ENCODE measurements at places on chromosomes 7 and 10.

DNA sequence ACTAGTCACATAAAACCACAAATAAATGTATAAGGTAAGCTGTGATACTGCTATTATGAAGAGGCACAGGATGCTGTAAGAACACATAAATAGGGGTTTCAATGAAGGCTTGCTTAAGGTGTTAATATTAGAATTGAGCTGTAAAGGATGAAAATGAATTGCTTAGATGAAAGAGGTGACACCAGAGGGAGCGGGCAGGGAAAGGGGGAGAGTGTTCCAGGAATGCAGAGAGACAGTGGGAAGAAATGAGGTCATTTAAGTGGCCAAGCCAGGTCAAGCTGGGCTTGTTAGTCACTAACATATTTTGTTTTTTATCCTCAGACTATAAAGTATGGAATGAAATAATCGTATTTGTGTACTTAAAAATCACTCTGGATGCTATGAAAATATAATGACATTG, 193.5 kb downstream of the NRG3 start:
- DNase-seq = no peak

- DNase-seq = no peak
These were observed 207.2 kb upstream of the GPR26 start for GRCh38 chr10:123458933-123459332.

GRCh38 chr10:18204039-18204835, 64.0 kb downstream of the CACNB2 start:
- no peak for DNase-seq

GRCh38 chr10:46289209-46289810, 2.5 kb downstream of the ANTXRL start:
- DNase-seq = no peak

DNA sequence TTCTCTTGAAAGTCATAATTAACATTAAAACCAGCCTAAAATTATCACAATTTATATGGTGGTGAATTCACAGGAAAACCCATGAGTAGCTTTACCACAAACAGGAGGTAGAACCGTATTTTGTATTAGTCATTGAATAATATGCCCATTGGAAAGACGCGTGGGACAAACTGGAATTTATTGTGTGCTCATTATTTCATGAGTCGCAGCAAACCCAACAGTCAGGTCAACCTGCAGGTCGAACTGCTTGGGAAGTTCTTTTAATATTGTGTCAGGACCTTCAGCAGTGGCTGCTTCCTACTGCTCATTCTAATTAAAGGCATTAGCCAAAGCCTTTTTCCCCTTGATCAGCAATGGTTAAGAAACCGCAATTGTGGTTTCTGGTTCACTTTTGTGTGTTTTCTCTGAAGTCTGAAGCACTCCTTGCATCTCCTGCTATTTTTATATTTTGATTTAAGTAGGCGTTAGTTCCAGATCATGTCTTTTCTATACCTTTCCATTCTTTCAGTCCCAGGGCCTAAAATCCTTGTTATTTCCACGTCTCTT, 100.1 kb downstream of the RAB11FIP2 start:
- no peak for DNase-seq

- DNase-seq = no peak
These were observed 99.9 kb downstream of the MPP7 start for GRCh38 chr10:28202941-28203352.

DNA sequence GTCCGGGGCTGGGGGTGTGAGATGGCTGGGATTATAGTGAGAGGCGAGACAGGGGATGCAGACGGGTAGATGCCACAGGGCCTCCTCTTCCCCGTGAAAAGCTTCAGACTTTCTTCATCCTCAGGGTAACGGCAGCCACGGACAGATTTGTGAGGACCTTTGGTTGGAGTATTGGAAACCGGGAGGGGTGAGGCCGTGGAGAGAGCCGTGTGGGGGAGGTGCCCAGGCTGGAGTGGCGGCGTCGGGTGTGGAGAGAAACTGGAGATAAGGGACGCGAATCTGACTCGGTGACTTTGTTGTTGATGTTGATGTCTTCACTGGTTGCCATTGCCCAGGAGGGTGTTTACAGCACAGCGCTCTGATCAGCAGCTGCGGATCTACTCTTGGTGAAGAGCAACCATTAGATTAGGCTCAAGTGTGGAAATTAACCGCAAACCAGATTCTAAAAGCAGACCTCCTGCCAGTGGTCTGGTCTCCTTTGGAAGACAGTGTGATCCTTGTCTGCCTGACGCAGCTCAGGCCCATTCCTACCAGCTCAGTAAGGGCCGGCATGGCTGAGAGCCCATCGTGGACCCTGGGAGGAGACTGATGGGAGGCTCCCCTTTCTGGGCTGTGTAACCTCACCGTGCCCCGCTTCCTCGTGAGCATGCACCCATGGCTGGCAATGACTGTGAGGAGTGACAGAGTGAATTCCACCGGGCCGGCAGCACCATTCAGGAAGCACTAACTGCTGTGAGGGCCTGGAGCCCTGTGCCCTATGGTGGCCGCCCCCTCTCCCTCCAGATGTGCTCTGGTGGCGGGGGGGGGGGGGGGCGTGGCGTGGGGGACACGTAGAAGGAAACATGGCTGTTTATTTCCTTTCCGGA, 90.3 kb downstream of the INPP5A start:
- no peak for DNase-seq

- no peak for DNase-seq
These were observed 196.1 kb downstream of the NSUN6 start for GRCh38 chr10:18455086-18455884.

- no peak for DNase-seq
These were observed 37.2 kb downstream of the DIP2C start for GRCh38 chr10:652233-652632.

GRCh38 chr7:157760004-157760730, 423.4 kb downstream of the DNAJB6 start:
- no peak for DNase-seq

GRCh38 chr10:111835574-111835973, 348.0 kb downstream of the GPAM start:
- no peak for DNase-seq

GRCh38 chr10:115321360-115321759, 228.2 kb downstream of the ATRNL1 start:
- DNase-seq = no peak

DNA sequence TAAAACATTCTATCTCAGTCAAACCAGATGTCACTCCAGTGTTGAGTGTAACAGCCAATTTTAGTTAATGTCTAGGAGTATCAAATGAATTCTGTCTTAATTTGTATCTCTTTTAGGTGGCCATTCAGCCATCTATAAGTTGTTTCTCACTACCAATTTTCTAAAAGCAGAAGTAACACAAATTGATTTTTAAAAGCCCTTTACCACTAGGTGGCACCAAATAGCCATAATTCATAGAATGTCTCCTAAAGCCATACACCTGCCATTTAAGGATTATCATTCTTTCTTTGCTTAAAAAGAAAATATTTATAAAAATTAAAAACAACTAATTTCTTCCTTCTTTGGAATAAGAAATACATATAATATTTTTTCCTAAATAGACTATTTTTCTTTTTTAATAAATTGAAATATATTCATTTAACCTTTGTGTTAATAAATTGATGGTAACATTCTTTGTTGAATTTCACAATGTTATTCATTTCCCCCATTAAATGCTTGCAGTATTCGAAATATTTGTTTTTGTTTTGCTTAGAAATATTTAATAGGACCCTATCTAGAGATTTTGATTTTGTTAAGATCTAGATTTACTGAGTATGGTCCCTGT, 107.8 kb upstream of the PPP1R3A start:
- no peak for DNase-seq

DNA sequence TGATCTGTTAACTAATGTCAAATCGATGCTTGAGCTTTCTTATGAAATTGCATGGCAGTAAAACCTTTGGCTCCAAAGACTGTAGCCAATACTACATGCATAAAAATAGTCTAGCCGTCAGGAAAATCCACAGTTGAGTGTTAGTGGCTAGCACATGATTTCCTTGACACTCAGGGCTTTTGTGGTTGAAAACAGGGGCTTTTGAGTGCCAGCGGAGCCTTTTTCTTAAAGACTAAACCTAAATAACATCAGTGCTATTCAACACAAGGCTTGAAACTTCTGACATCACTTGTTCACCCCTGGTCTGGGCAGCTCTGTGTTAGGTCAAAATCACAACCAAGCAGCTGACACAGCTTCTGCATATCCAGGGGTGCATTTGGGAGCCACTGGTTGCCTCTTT, 124.2 kb upstream of the BMPER start:
- no peak for DNase-seq

DNA sequence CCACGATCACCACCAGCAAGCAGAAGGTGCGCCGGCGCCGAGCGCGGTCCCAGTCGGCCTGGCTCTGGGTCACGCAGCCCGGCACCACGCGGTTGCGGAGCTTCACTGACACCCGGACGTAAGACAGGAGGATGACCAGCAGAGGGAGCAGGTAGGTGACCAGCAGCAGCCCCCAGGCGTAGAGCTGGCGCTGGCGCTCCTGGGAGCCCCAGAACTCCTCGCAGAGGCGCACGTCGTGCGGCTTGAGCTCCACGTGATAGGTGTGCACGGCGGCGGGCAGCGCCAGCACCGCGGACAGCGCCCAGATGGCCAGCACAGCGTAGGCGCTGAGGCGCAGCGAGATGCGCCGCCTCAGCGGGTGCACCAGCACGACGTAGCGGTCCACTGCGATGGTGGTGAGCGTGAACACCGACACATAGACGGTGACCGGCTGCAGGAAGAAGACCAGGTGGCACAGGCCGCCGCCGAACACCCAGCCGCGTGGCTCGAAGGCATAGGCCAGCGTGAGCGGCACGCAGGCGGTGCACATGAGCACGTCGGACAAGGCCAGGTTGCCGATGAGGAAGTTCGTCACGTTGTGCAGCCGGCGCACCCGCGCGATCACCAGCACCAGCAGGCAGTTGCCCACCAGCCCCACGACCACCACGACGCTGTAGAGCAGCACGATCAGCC, 920 bp downstream of the PRLHR start:
- DNase-seq = peak; percentile 3

DNA sequence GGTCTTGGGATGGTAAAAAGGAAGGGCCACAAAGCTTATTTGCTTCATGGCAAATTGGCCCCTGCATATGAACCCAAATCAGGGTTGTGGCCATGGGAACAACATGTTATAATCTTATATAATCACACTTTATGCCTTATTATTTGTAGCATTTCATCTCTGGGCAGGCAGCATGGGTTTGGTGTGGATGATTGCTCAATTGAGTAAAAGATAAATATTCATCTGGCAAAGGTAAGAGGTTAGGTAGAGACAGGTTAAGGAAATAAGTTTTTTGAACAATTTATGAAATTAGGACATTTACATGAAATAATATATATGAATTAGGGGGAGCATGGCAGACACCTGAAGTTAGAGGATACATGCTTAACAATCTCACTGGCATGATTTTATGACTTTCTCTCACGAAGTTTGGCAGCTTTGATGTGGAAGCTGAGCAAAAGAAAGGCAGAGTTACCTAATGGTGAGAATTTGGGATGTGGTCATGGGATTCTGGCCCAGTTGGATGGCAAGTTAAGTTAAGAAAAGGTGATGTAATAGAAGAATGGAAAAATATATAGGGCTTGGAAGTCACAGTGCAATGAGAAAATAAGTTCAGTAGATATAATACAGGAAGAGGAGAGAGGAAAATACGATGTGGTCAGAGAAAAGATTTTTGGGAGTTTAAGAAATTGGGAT, 88.1 kb upstream of the FAM3C start:
- DNase-seq = no peak

DNA sequence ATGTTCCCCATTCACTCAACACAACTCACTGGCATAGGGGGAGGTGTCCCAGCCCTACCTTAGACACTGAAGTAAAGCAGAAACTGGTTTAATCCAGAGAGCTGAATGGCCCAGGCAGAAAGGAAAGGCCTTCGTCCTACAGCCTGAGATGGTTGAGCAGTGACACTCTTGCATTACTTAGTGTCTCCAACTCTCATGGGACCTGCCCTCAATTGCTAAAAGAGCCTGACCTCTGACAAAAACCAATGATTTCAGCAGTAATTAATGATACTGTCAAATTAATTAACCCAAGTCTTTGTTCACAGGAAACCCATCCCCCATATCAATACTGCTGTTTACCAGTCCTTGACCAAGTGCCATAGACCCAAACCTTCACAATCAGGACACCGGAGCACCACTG, 48.6 kb downstream of the ICA1 start:
- DNase-seq = no peak

DNA sequence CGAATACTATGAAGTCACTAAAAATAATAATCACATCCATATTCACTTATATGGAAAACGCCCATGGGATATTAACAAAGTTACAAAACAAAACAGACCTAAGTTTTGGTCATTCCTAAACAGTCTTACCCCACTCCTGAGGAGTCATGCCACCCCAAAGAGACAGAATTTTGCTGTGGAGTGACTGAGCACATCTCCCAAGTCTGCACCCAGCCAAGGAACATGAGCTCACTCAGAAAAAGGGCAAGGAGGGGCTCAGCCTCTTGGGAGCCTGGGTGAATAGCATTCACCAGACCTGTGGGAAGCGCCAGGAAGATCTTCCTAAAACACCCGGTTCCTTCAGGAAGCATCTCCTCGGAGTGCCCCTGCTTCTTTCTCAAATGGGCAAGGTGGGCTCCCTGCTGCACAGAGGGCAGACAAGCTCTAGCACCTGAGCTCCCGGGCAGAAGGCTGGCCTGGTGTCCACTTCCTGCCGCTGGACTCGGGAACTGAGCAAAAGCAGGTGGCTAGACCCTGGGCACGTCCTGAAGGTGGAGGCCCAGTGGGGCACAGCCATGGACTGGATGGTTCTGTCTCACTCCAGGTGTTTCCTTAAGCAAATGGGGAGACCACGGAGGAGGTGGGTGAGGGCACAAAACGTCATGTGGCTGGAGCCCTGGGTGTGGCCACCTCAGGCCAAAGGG, 31.0 kb downstream of the TNS3 start:
- no peak for DNase-seq

- DNase-seq = no peak
These were observed 297.8 kb upstream of the PRKCQ start for GRCh38 chr10:6877722-6878392.

DNA sequence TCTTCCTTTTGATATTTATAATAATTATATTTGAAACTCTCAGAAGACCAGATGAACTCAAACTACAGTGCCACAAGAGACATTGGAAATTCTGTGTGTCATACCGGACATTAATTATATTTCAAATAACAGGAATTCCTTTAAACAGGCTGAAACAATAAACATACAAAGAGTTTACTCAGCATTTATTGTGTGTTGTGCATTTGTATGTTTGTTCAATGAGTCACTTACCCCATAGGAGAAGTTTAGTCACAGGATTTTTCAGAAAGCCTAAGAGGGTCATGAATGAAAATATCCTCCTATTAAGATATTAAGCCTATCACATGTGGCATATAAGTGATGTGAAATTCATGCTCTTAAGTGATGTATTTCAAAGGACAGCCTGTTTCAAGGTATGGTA, 566.8 kb downstream of the CNTNAP2 start:
- DNase-seq = no peak

- no peak for DNase-seq
These were observed 1.8 kb downstream of the ARMC10 start for GRCh38 chr7:103076764-103077163.

GRCh38 chr10:60396766-60397165, 7.1 kb upstream of the ANK3 start:
- DNase-seq = no peak

- DNase-seq = no peak
These were observed 6.4 kb downstream of the KIAA1549 start for GRCh38 chr7:138974675-138975292.
